ENCODE measurements at places on chromosomes 1 and 21. TPM values are rescaled to one million over a fixed set of nuclear protein-coding genes. Genes with fewer than 3 reads are reported as not detected.

GRCh38 chr1:29673669-29674626, 437.6 kb downstream of the PTPRU start:
- peak; percentile 13 for DNase-seq

Gene LEFTY2
- total RNA-seq = 0.09 TPM

GRCh38 chr1:161351482-161351881, 16.2 kb downstream of the CFAP126 start:
- no peak for DNase-seq

GRCh38 chr1:153291514-153291913, 21.2 kb downstream of the PGLYRP3 start:
- no peak for DNase-seq

All from liver (tissue), 10 donors.